ENCODE measurements at places on chromosomes 2 and 18.

DNA sequence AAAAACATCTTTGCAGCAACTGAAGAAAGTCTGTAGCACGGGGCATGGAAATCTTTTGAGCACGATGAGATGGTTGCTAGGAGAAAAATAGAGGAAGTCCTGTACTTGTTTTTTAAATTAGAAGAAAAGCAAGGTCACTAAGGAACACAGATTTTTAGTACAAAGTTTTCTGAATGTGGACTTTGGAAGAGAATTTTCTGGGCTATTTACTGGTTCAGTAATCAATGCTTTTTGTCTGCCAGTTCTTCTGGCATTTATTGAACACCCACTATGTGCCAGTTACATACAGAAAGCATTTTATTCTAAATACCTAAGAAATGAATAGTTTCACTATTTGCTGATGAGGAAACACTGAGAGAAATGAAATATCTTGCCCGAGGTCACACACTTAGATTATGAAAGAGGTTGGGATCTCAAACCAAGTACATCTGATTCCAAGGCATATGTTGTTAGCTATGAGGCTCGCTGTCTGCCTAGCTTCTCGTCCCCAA is 15.6 kb upstream of the MAP3K20 start:
- DNase-seq, result no peak

DNA sequence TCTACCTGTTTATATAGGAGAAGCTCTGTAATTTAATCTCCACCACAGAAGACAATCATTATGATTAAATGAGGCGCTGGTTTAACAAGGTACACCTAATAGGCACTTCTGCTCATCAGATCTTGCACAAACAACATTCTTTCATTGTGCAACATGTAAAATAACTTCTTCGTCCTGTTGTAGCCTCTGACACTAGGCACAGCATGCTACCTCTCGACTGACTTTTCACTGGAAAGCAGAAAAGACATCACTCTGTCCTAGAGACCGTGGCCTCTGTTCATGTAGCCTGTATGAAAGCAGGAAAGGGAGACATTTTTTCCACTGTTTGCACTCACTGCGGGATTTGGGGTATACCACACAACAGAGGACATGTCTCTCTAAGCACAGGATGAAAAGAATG is 316.5 kb downstream of the IRS1 start:
- no peak for DNase-seq

- DNase-seq, result no peak
Observed at GRCh38 chr2:192377173-192377572, 182.4 kb upstream of the TMEFF2 start.

DNA sequence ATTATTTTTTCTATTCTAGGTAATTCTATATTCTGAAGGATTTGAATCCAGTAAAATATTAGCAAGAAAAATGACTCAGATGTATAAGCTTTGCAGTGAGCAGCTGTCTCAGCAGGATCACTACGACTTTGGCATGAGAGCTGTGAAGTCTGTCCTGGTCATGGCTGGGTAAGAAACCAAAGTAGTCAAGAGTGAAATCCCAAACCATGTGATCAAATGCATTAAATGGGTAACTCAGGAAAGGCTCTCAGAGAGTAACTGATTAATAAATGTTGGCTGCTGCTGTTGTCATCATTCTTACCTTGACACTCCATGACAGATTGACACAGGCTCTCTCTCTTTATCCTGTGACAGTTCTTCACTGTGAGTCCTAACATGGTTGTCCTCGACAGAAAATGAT is 124.1 kb downstream of the DNAH6 start:
- DNase-seq, result no peak

- DNase-seq, result no peak
Observed at GRCh38 chr18:11002796-11003195, 146.6 kb downstream of the PIEZO2 start.

Measured in D341Med (cell line).